ENCODE measurements at places on chromosomes 4 and X.

DNA sequence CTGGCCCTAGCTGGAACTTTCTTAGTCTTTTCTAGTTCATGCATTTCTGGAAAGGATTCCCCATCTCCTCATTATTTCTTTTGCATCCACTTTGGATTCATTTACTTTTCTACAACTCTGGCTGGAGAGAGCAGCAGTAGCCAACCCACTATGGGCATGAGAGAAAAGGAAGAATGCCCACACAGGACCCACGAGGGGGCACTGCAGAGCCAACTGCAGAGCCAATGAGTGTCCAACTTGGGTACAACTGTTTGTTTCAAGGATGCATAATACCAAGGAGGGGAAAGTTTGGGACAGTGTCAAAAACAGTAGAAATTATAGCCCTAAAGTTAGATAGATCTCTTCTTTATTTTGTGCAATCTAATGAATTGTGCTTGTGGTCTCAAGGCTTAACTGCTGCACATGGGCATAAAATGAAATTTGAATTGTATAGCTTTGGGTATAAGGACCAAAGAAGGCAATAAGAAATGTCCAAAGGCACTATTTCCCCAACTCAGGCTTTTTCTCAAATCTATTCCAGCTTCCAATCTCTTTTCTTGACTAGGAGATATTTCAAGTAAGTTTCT lies 230.6 kb downstream of the NSUN7 start:
- DNase-seq, result no peak

DNA sequence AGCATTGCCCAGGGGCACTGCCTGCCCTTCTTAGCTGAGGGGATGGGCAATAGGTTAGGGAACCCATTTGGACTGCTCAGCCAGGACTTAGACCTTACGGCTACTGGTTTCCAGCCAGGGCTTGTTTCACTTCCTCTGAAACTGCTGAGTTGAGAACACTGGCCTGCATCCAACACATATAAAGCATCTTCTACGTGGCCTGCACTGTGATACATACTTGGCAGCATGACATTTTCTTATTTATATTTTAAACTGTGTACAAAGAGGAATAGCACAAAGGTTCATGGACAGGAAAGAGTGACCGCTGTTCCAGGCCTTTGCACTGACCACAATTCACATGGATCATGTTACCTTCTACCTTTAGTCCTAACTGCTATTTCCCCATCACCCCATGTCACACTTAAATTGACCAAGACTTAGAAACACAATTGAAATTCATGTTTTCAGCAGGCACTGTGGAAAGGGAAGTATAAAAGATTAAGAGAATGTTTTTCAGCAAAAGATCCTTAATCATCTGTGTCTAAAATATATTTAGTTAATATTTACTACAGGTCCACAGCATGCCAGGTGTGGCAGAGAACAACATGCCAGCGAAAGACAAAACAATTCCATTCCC lies 43.7 kb downstream of the NLGN4X start:
- DNase-seq, result no peak

- no peak for DNase-seq
Measured at GRCh38 chr4:127210893-127211649, 421.7 kb upstream of the INTU start.

DNA sequence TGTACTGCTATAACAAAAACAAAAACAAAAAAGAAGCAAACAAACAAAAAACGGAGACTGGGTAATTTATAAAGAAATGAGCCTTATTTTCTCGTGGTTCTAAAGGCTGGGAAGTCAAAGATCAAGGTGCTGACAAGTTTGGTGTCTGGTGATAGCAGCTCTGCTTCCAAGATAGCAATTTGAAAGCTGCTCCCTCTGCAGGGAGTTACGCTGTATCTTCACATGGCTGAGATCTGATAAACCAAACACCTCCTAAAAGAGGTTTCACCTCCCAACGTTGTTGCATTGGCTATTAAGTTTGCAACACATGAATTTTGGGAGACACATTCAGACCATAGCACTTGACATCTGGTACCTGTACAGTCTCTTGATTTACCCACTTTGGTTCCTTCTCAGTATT lies 854.2 kb downstream of the CENPC start:
- DNase-seq, result no peak
